ENCODE measurements at places on chromosomes 12 and 14. TPM values are rescaled to one million over a fixed set of nuclear protein-coding genes. Genes with fewer than 3 reads are reported as not detected.

TMEM132C gene
- 0.42 TPM for total RNA-seq

MYL2 gene
- not detected for total RNA-seq

DPF3 gene
- 6.4 TPM for total RNA-seq

TCL1B gene
- 0.42 TPM for total RNA-seq

CNTN1 gene
- 0.06 TPM for total RNA-seq

TAS2R42 gene
- total RNA-seq: not detected

ACVR1B gene
- total RNA-seq: 11.5 TPM

PRPH gene
- total RNA-seq: not detected

AICDA gene
- not detected for total RNA-seq

RASSF9 gene
- total RNA-seq: 0.34 TPM
